AG04449 (cell line): ENCODE measurements at places on chromosomes 5 and 9.

GRCh38 chr5:31863991-31864411 lies 225.1 kb downstream of the PDZD2 start:
- DNase-seq, result no peak

- DNase-seq, result no peak
Measured at GRCh38 chr9:29393064-29393463, 1819.8 kb upstream of the C9orf72 start.

DNA sequence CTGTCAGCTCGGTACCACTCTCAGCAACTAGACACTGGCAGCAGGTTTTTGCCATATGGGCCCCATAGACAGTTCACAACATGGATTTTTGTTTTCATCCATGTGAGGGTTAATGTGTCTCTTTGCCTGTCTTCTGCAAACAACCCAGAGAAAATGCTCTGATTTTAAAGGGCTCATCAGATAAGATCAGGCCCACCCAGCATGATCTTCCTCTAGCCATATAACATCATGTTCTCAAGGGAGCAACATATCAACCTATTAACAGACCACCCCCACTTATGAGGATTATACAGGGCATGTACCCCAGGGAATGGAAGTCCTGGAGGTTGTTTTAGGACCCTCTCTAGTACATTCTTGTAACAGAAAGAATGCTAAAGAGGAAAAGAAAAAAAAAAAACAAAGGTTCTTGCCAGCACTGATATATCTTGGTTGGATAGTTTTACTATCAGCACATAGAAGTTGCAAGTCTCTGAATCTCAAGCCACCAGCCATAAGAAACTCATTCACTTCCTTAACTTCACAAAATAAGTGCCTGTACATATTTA lies 1015.1 kb downstream of the TLE4 start:
- no peak for DNase-seq

GRCh38 chr9:134181648-134182034 lies 17.3 kb upstream of the RNU6ATAC start:
- DNase-seq, result no peak

- no peak for DNase-seq
Measured at GRCh38 chr9:23171479-23171878, 654.6 kb downstream of the ELAVL2 start.

DNA sequence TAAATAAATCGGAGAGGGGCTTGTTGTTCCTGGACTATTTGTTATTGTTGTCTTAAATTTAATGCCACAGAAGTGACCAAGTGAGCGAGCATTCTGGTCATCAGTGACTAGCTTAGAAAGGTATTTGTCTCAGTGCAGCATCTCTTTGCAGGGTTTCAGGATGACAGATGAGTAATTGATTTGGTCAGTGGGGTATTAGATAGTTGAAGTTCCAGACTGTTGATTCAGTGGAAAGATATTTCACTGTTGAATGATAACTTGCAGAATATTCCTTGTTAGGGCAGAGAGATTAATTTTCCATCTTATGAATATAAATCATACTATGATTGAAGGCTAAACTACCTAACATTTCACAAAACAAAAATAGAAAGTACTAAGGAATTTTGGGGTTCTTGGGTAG lies 122.4 kb downstream of the TRIO start:
- DNase-seq, result peak; percentile 84

DNA sequence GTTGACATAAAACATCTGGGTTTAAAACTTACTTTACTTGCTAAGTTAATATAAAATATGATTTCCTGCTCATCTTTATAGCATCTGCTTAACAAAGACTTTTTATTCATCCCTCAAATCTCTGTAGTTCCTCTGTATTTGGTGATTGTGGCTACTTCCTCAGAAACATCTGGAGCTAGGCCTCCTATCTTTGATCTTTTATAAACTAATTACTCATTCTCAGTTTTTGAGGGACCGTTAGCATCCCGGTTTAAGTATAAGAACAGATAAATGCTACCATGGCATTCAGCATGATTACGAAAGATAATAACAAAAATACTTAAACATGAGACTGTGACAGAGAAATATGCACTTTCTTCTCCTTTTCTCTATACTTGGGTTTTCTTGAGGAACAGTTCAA lies 85.3 kb downstream of the SLC38A9 start:
- no peak for DNase-seq

DNA sequence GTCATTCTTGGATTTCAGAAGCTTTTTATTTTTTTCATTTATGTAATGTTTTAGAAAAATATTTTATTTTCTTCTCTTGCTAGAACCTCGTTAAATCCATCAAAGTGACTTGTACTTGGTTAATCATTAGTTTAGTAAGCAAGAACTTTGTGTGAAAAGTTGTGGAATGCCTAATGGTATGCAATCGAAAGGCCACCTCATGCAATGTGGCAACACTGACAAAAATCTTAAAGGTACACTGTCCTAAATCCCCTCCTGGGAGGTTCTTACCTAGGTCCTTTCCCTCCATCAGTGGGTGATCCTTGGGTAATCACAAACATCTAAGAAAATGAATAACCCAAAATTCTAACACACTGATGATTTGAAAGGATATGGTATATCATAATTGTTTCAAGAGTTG lies 304.2 kb downstream of the DNAH5 start:
- no peak for DNase-seq

GRCh38 chr9:126372716-126373115 lies 46.1 kb downstream of the MVB12B start:
- DNase-seq, result no peak

- DNase-seq, result no peak
Measured at GRCh38 chr5:95892784-95893354, 68.8 kb downstream of the ELL2 start.

DNA sequence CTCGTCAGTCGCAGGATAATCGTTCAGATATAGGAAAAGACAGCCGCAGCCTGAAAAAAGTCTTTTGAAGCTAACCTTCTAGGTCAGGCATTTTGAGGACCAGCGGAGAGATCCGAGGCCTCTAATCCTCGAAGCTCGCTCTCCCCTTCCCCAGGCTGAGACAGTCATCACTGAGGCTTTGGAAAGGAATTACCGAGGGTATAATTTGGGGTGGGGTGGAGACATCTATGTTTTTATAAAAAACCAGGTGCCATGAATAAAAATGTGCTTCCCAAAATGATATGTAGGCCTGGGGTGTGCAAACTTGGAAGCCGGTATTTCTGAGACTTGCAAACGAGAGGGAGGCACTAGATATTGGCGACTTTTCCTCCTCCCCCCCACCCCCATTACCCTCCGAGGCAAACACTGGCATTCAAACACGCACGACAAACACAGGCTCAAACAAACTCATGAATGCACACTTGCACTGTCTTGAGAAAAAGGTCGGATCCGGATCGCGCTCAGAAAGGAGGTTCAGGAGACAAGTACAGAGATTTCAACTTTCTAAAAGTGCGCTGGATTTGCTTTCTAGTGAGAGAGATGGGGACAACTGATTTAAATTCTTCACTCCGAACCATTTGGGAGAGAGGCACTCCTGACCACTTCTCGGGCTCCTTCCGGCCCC lies 935 bp upstream of the MSX2 start:
- no peak for DNase-seq
